ENCODE measurements at places on chromosomes 7 and 10.

DNA sequence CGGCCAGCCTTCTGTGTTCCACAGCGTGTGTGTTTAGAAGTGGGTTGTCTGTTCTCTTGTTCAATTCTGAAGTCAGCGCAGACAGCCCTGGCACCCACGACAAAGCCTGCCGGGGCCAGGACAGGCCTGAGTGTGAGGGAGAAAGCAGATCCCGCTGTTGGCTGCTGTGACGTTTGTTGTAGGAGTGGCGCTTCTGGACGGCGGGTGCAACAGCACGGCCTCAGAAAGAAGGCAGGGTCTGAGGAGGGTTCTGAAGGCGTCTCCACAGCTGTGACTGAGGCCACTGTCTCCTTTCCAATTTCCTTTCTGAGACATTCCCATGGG lies 76.2 kb downstream of the VIPR2 start:
- no peak for DNase-seq

DNA sequence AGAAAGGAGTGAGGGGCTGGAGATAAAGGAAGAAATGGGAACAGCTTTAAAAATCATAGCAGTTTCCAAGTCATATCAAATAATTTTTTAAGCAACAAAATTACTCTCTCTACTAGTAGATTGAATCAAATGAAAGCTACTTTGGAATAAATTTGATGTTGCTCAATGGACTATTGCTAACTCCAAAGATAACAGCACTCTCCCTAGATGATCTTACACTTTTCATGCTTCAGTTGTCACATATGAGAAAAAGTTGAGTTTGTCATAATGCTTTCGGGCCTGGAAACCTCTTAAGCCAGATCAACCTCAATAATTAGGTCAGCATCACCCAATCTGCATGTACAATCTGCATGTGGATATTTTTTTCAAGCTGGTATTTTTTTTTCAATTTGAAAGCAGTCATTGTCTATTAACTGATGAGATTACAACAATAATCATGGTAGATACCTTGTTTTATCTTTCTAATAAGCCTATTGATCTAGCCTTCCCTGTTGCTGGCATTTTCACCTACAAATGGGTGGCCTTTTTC lies 31.3 kb downstream of the LIPJ start:
- no peak for DNase-seq

DNA sequence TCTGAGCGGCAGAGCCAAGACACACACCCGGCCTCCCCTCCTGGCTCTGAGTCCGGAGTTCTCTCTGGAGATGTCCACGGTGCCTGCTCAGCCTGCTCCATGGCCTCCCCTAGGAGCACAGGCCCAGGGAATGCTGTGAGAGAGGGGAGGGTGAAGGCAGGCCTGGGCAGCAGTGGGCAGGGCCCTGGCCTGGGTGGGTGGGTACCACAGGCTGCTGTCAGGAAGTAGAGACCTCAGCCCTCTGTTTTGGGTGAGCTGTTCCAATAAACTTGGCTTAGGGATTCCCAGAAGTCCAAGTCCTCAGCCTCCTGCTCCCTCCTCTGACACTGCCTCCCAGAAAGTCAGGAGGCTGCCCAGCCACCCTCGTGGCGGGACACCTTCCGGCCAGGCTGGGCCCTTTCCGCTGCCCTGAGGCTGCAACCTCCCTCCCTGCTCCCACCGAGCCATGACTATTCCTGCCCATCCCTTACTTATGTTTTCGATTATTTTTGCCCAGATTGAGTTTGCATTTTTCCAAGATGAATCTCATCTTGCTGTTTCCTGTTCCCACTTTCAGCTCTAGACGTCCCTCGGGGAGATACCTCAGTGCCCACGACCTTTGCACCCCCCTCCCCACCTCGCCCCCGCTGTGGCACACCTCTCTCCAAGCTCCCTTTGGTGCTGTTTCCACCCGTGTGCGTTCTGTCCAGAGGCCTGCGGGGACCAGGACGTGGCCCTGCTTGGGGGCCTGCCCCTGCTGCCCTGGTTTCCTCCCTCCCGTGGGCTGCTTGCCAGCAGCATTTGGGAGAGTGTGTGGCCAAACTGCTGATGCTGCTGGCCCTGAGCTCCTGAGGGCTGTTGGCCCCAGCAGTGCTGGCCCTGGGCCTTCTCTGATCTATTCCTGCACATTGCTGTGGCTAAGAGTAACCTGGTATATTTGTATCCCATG lies 5.8 kb upstream of the POLM start:
- no peak for DNase-seq

GRCh38 chr10:76559892-76560220 lies 1077.8 kb downstream of the KCNMA1 start:
- no peak for DNase-seq

All from stimulated activated CD8-positive, alpha-beta memory T cell treated with anti-CD3 and anti-CD28 coated beads, Interleukin-12 subunit alpha, Interleukin-12 subunit beta, amount 100 ng/mL, for 4 hours (primary cell).